Left lung (tissue), 14 donors: ENCODE measurements at places on chromosomes 7 and 10.
A peak's percentile ranks its signal among the peaks of the same experiment; 100 is the strongest.

GRCh38 chr7:47227762-47228177 lies 354.1 kb downstream of the TNS3 start:
- DNase-seq = no peak

DNA sequence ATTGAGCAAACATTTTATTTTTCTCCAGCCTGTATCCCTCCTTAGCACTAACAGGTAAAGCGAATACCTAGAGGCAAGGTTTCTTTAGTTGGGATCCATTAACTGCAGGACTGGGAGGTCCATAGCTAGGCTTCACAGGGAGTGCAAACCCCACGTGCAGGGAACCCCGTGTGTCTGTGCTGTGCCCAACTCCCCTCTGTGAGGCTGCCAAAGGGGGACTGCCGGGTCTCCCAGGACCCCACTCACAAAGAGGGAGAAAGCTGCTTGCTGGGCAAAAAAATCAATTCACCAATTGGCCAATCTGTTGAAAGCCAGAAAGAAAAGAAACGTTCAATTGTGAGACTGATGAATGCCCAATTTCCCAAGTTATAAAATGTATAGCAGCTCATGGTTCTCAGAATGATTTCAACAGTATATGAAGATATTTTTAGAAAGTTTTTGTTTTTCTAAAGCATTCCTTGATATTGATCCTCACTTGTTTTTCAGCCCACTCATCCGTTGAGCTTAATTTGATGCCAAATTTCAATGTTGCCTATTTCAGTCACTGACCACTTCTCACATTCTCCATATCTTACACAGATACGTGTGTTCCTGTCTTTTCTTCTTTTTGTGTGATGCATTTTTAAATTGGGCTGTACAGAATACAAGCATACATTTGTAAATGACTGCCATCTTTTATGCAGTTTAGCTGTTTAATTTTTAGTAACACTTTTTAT lies 202.7 kb upstream of the PRSS58 start:
- no peak for DNase-seq

GRCh38 chr10:101135141-101136006 lies 4.3 kb downstream of the TLX1 start:
- no peak for DNase-seq

- no peak for DNase-seq
Measured at GRCh38 chr10:73357166-73357565, 1.5 kb downstream of the CFAP70 start.

DNA sequence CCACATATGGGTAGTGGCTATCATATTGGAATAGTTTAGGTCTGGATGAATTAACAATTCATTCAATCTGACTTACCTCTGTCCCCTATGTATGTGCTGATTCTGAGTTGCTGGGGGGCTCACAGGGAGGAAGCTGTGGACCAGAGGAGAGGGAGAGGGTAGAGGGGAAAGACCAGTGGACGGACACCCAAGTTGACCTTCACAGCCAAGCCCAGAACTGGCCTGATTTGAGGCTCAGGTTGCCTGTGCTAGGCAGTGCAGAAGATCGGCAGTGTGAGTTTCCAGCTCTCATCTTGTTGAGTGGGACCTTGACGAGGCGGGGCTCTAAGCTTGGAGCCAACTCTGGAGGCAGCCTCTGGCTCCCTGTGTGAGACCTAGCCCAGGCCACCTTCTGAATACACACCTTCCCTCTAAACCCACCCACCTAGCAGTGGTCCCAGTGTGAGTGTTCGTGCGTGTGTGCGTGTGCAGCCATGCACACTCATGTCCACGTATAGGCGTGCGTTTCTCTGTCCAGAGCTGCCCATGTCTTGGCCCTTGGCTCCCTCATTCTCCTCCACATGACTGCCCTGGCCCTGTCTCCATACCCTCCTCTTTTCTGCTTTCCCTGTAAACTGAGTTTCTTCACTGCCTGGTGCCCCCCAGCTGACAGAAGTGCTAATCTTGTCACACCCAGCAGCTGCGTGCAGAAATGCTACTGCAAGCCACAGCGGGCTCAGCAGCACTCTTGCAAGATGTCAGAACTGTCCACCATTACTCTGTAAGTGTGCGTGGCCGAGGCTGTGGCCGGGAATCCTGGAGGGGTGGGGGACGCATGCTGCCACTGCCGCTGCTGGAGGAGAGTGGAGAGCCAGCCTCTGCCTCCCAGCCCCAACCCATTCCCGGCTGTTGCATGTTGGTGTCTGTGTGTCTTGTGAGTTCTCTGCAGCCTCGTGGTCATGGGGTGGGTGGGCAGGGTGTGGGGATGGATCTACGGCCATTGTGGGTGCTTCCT lies 47.6 kb downstream of the ADCYAP1R1 start:
- no peak for DNase-seq

DNA sequence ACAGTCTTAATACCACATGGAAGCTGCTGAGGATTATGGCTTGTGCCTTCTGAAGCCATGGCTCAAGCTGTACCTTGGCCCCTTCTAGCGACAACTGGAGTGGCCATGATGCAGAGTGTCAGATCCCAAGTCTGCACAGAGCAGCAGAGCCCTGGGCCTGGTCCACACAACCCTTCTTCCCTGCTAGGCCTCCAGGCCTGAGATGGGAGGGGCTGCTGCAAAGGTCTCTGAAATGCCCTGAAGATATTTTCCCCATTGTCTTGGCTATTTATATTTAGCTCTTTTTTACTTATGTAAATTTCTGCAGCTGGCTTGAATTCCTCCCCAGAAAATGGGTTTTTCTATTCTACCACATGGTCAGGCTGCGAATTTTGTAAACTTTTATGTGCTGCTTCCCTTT lies 804.6 kb upstream of the ZWINT start:
- DNase-seq = no peak

DNA sequence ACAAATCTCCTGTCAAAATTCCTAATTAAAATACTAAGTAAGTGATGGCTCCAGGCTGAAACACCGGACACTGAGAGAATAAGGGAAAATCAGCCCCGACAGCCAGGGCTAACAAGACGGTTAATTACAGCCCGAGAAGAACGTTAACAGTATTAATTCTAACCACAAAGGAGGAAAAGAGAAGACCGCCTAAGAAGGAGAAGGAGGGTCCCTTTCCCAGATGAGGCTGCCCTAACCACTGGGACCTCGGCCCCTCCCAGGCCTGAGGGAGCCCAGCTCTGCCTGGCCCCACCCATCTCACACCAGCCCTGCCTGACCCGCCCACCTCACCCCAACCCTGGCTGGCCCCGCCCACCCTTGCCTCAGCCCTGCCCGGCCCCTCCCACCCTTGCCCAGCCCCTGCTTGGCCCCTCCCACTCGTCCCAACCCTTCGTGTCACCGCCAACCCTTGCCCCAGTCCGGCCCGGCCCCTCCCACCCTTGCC lies 51.3 kb downstream of the PWWP2B start:
- peak; percentile 74 for DNase-seq

GRCh38 chr7:95558864-95559263 lies 37.5 kb downstream of the PDK4 start:
- no peak for DNase-seq

GRCh38 chr10:126459032-126459831 lies 71.0 kb upstream of the ADAM12 start:
- DNase-seq = no peak

DNA sequence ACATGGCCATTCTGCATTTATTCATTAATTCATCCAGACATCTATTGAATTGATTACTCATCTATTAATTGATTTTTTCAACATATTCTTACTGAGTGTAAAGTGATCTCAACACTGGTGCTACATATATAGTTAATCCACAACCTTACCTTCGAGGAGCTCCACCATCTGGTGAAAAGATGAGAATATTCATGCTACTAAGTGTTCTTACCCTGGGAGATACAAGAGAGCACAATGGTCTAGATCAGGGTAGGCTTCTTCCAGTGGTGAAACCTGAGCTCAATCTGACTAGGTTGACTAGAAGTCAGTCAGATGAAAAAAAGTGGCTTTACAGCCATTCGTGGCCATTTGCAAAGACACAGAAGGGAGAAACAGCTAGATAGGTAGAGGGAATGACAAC lies 507.4 kb downstream of the ANKRD7 start:
- no peak for DNase-seq
